GM23248 (cell line): ENCODE measurements at places on chromosomes 5 and 9. TPM values are rescaled to one million over a fixed set of nuclear protein-coding genes. Genes with fewer than 3 reads are reported as not detected.

SLC45A2 gene
- not detected in 2 replicates for total RNA-seq

CETN3 gene
- 9.5 and 28.3 TPM in 2 replicates for total RNA-seq

IL3 gene
- total RNA-seq, result not detected in 2 replicates

ANKDD1B gene
- total RNA-seq, result 1.9 TPM in 1 of 2 replicates, not detected in the other

TMEM245 gene
- 30.2 and 43.8 TPM in 2 replicates for total RNA-seq

TMC1 gene
- 2.4 TPM in 1 of 2 replicates, not detected in the other for total RNA-seq

- DNase-seq, result no peak
- H3K4me1 ChIP-seq, result no peaks in the 10 kb centered on the region
- H3K27ac ChIP-seq, result no peak overlapping the region
- H3K4me3 ChIP-seq, result no peak overlapping the region
Observed at GRCh38 chr5:107887166-107887943, 216.6 kb upstream of the EFNA5 start.

- H3K4me3 ChIP-seq, result no peak overlapping the region
- no peaks in the 10 kb centered on the region for H3K27me3 ChIP-seq
- H3K27ac ChIP-seq, result no peak overlapping the region
- peaks cover 32% of the 10 kb centered on the region for H3K4me1 ChIP-seq
- H3K36me3 ChIP-seq, result no peaks in the 10 kb centered on the region
- no peak for DNase-seq
Observed at GRCh38 chr9:129457325-129457779, 163.5 kb downstream of the C9orf50 start.

DNA sequence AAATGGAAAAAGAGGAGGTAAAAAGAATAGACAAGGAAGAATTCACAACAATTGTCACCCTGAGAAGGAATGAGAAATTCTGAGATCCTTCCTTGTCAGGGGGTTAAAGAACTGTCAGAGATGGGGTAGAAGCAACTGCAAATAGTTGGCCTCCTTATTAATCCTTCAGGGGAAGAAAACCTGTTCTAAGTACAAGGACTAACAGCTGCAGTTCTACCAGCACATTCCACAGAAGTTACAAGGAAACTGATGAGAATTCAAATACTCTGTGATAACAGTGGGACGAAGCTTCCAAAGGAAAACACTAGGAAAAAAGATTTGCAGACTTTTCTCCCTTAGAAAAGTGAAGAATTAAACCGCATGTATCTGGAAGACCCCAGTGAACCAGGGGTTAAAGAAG, 93.7 kb downstream of the OR2K2 start:
- no peaks in the 10 kb centered on the region for H3K27me3 ChIP-seq
- no peak overlapping the region for H3K4me3 ChIP-seq
- no peak for DNase-seq
- no peaks in the 10 kb centered on the region for H3K4me1 ChIP-seq
- H3K36me3 ChIP-seq, result no peaks in the 10 kb centered on the region
- no peak overlapping the region for H3K27ac ChIP-seq

GRCh38 chr5:18370531-18370930, 736.3 kb downstream of the TAF11L14 start:
- H3K36me3 ChIP-seq, result no peaks in the 10 kb centered on the region
- no peaks in the 10 kb centered on the region for H3K27me3 ChIP-seq
- DNase-seq, result no peak
- no peak overlapping the region for H3K4me3 ChIP-seq
- no peak overlapping the region for H3K27ac ChIP-seq

DNA sequence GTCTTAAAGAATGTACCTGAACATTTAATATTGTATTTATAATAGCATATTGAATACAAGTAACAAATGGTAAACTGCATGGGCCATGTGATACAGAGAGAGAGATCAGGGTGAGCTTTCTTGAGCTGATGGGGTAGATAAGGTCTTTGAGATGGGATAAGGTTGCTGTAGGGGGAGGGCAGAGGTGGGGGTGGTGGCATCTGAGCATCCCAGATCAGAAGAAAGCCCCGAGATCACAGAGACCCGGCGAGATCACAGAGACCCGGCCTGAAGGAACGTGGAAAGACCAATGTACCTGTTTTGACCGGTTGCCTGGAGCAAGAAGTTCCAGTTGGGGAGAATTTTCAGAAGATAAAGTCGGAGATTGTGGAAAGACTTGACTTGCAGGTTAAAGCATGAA, 6.6 kb downstream of the SMARCA2 start:
- no peaks in the 10 kb centered on the region; the same call in 1 of the 2 replicates for H3K36me3 ChIP-seq
- peaks cover 18% of the 10 kb centered on the region for H3K4me1 ChIP-seq
- H3K4me3 ChIP-seq, result no peak overlapping the region
- no peaks in the 10 kb centered on the region for H3K27me3 ChIP-seq

- no peaks in the 10 kb centered on the region for H3K36me3 ChIP-seq
- H3K4me1 ChIP-seq, result no peaks in the 10 kb centered on the region
- no peak for DNase-seq
- no peaks in the 10 kb centered on the region for H3K27me3 ChIP-seq
- no peak overlapping the region for H3K4me3 ChIP-seq
- H3K27ac ChIP-seq, result no peak overlapping the region
Observed at GRCh38 chr9:138053996-138054752, 176.6 kb downstream of the CACNA1B start.

DNA sequence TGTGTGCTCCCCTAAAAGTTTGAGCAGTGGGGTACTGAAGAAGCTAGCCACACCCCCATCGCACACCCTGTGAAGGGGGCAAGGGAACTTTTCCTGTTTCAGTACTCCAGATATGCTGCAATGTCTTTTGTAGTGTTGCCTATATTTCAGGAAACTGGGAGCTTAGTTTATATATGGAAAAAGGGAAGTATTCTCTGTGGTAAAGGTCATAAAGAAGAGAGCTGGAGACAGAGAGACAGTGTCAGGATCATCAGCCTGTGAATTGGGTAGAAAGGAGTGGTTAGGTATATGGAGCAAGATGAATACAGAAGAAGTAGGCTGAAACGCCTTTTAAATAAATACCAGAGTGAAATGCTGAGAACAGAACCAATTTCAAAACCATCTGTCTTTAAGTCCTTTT, 82.2 kb upstream of the C9orf72 start:
- H3K27me3 ChIP-seq, result no peaks in the 10 kb centered on the region
- H3K4me1 ChIP-seq, result no peaks in the 10 kb centered on the region
- no peak overlapping the region for H3K4me3 ChIP-seq
- H3K36me3 ChIP-seq, result no peaks in the 10 kb centered on the region

- peaks cover 12% of the 10 kb centered on the region; the same call in 1 of the 2 replicates for H3K36me3 ChIP-seq
- H3K27ac ChIP-seq, result no peak overlapping the region
- no peaks in the 10 kb centered on the region for H3K4me1 ChIP-seq
- no peak for DNase-seq
- no peak overlapping the region for H3K4me3 ChIP-seq
Observed at GRCh38 chr5:180304016-180304292, 12.1 kb upstream of the MAPK9 start.

- H3K27ac ChIP-seq, result no peak overlapping the region
- H3K4me3 ChIP-seq, result no peak overlapping the region
- no peak for DNase-seq
Observed at GRCh38 chr5:118008779-118009178, 979.6 kb downstream of the DTWD2 start.

DNA sequence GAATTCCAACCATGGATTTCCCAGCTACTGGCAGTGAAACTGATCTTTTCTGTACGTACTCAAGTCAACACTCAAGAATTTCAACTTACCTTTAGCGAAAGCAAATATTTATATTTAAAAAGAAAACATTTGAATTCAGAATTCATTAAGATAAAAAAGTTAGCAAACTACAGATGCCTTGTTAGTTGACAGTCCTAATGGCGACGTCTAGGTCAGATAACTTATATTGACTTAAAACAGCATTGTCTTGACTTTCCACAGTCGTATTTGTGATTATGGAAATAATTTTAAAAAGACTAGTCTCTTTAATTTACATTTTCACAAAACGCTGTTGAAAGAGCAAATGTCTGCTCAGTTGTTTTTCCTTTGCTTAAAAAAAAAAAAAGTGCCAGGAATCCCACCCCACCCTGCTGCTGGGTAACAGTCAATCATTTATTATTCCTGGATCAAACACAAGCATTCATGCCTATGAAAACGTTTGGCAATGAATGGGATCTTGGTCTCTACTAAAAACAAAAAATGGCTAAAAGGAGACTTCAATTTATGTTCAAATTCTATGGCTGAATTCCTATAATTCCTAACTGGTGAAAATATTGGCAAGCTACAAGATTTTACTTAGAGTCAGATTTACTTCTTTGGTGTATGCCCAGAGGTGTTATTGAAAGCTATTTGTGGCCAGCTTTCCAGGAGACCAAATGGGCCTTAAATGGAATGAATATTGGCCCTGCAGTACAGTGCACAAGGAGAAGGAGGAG, 22.0 kb downstream of the OR2S2 start:
- H3K36me3 ChIP-seq, result no peaks in the 10 kb centered on the region
- peak; percentile 66 for DNase-seq
- H3K27me3 ChIP-seq, result no peaks in the 10 kb centered on the region
- no peak overlapping the region for H3K4me3 ChIP-seq
- peaks cover 36% of the 10 kb centered on the region for H3K4me1 ChIP-seq

DNA sequence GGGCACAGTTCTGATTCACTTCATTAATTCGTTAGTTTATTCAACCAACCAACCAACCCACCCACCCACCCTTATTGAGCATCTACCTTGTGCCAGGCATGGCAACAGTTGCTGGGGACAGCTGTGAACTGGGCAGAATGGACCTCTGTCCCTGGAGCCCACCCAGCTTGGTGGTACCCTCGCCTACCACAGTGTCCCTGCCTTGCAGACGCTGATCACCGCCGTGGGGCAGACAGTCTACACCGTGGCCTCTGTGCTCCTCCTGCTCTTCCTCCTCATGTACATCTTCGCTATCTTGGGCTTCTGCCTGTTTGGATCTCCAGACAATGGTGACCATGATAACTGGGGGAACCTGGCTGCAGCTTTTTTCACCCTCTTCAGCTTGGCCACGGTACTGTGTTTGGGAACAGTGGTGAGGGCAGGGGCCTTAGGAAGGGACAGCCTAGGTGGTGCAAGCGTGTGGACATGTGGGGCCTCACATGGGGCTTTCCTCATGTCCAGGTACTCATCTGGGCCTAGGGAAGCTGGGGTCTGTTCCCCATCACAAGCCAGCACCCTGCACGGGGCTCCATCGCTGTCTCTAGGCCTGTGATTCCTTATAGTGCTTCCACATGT, 26.2 kb downstream of the PITX1 start:
- no peak overlapping the region for H3K4me3 ChIP-seq
- DNase-seq, result no peak
- no peak overlapping the region for H3K27ac ChIP-seq

DNA sequence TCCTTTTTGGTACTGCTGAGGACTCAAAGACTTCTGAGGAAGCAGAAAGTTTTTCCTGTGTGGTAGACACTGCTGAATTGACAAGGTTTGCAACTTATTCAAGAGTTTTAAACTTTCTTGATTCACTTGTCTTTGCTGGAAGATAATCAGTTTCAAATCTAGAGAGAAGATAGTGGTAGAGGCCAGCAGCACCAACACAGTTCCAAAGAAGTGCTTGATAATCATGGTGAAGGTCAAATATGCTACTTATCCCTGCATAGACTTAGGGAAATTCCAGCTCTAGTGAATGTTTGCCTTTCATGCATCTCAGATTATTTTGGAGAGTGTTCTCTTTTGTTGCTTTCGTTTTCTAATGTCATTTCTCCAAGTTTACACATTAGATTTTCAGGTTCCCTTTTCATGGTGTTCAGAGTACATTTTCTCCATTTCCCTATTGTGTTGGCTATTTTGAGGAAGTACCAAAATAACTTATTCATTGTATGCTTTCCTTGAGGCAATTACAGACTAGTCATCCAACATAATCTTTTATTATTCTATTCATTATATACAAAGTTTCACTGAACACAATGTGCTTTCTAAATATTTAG, 550 bp downstream of the IFNE start:
- H3K36me3 ChIP-seq, result peaks cover 46% of the 10 kb centered on the region
- DNase-seq, result no peak
- peaks cover 10% of the 10 kb centered on the region for H3K4me1 ChIP-seq
- no peaks in the 10 kb centered on the region for H3K27me3 ChIP-seq

DNA sequence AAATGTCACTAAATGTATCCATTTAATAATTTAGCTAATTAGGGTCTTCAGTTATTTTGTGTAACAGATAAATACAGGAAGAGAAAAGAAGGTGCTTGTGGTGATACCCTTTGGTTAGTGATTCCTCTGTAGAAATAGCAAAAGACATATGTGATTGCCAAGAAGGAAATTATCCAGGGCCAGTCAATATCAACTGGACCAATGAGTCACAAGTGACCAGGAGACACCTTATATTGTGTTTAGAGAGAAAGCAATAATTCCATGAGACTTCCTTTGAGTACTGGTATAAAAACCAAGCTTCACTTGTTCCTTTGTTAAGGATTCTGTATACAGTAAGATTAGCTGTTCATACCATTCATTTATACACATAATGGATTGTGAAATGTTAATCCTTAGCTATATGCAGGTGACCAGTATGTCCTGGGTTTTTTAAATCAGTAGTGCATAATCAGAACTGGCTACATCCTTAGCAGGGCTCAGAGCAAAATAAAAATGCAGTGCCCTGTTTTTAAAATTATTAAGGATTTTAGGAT, 11.7 kb upstream of the F2R start:
- H3K4me1 ChIP-seq, result 0 out of 2 replicates have a peak, but pooled peaks cover 7% of the 10 kb centered on the region
- DNase-seq, result no peak
- H3K36me3 ChIP-seq, result no peaks in the 10 kb centered on the region
- H3K27me3 ChIP-seq, result peaks cover 93% of the 10 kb centered on the region

- DNase-seq, result no peak
- H3K36me3 ChIP-seq, result peaks cover 38% of the 10 kb centered on the region
- H3K27ac ChIP-seq, result no peak overlapping the region
Observed at GRCh38 chr9:92639791-92640271, 30.1 kb downstream of the IPPK start.

- 0 out of 2 replicates have a peak, but pooled peaks cover 8% of the 10 kb centered on the region for H3K4me1 ChIP-seq
- H3K27me3 ChIP-seq, result no peaks in the 10 kb centered on the region
- peak within 1 kb of the TSS; percentile 86 for H3K4me3 ChIP-seq
- no peaks in the 10 kb centered on the region for H3K36me3 ChIP-seq
- DNase-seq, result peak; percentile 100
Observed at GRCh38 chr5:176647030-176647842, at the start of gene TSPAN17. Gene TSPAN17, plus strand, starts transcription at chr5:176647484. Its CDS starts 132 bp downstream, at chr5:176647616.

- H3K4me1 ChIP-seq, result no peaks in the 10 kb centered on the region
- no peak overlapping the region for H3K27ac ChIP-seq
- H3K27me3 ChIP-seq, result peaks cover 14% of the 10 kb centered on the region; the same call in 1 of the 2 replicates
- no peaks in the 10 kb centered on the region for H3K36me3 ChIP-seq
- no peak for DNase-seq
Observed at GRCh38 chr9:34492051-34492450, 30.7 kb downstream of the ENHO start.

GRCh38 chr5:156356238-156356637, 29.3 kb downstream of the SGCD start:
- H3K27me3 ChIP-seq, result no peaks in the 10 kb centered on the region
- 0 out of 2 replicates have a peak, but pooled peaks cover 5% of the 10 kb centered on the region for H3K36me3 ChIP-seq
- H3K4me3 ChIP-seq, result no peak overlapping the region
- no peak overlapping the region for H3K27ac ChIP-seq
- peaks cover 50% of the 10 kb centered on the region for H3K4me1 ChIP-seq
- DNase-seq, result peak; percentile 58

DNA sequence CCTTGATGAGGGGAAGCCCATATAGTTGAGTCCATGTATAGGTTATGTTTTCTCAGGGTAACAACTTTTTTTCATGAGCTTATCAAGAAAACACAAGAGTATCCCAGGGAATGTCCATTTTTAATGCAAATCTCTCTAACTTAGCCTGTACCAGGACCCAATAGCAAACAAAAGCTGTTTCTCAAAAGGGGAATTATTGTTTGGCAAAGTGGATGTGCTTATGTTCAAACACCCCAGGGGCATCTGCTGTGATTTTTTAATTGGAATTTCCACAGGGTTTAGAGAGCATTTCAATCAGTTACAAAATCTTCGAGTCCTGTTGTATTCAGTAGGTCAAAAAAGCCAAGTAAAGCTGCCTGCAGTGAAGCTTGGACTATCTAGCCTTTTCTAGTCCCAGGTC, 33.4 kb upstream of the CSNK1G3 start:
- DNase-seq, result no peak
- H3K4me1 ChIP-seq, result no peaks in the 10 kb centered on the region
- no peaks in the 10 kb centered on the region for H3K27me3 ChIP-seq
- H3K27ac ChIP-seq, result no peak overlapping the region

GRCh38 chr5:165334201-165334600, 1828.8 kb downstream of the MAT2B start:
- DNase-seq, result no peak
- no peak overlapping the region for H3K4me3 ChIP-seq
- no peaks in the 10 kb centered on the region for H3K36me3 ChIP-seq
